ENCODE measurements at places on chromosomes 11 and 22. TPM values are rescaled to one million over a fixed set of nuclear protein-coding genes. Genes with fewer than 3 reads are reported as not detected.
A peak's percentile ranks its signal among the peaks of the same experiment; 100 is the strongest.

GRCh38 chr22:23570681-23571080, 9.4 kb downstream of the IGLL1 start:
- no peak for DNase-seq
- H3K4me3 ChIP-seq, result no peak overlapping the region
- no peak overlapping the region for H3K27ac ChIP-seq
- H3K36me3 ChIP-seq, result no peaks in the 10 kb centered on the region
- H3K4me1 ChIP-seq, result peaks cover 12% of the 10 kb centered on the region

Gene SLC22A8
- not detected for total RNA-seq

Gene SYCE3
- not detected for total RNA-seq

GRCh38 chr22:32473388-32473952, 1.1 kb upstream of the FBXO7 start:
- H3K27ac ChIP-seq, result no peak overlapping the region
- H3K36me3 ChIP-seq, result no peaks in the 10 kb centered on the region
- H3K4me3 ChIP-seq, result peak overlapping the region; percentile 77
- no peaks in the 10 kb centered on the region for H3K27me3 ChIP-seq

GRCh38 chr11:117092951-117093590, 5.2 kb downstream of the SIK3 start:
- no peaks in the 10 kb centered on the region for H3K27me3 ChIP-seq
- H3K4me3 ChIP-seq, result no peak overlapping the region
- H3K36me3 ChIP-seq, result no peaks in the 10 kb centered on the region
- no peak for DNase-seq

Gene LIF
- total RNA-seq, result 2.0 TPM

DNA sequence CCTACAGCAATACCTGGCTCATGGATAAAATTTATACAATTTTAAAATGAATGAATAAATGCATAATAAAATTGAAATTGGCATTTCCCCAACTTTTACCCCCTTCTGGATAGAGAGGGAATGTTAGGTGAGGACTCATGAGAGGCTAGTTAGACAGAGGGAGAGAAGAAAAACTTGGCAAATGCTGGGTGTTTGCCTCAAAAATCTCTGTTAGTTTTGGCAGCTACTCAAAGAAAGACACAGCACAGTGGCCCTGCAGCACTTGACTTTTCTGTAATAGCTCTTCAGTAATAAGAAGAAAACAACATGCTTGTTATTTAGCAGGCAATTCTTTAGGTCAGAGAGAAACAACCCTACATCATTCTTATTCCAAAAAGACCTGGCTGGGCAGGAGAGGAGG, 20.7 kb upstream of the IZUMO1R start:
- H3K4me3 ChIP-seq, result no peak overlapping the region
- no peaks in the 10 kb centered on the region for H3K36me3 ChIP-seq
- DNase-seq, result no peak

DNA sequence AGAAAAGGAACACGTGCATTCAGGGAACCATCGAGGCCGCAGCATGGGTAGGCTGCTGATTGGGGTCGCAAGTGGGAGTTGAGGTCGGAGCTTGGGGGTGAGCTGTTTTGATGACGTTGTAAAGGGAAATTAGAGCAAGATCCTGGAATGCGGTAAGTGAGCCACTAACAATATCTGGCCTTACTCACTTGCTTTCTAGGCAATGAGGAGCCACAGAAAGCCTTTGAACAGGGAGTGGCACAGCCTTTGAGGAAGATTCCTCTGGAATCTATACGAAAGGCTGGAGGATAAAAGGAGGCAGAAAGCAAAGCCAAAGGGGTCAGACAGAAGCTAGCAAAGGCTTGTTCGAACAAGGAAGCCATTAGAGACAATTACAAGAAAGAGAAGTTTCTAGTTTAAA, 197.5 kb downstream of the LARGE1 start:
- H3K36me3 ChIP-seq, result no peaks in the 10 kb centered on the region
- no peaks in the 10 kb centered on the region for H3K4me1 ChIP-seq
- no peak for DNase-seq
- H3K27ac ChIP-seq, result no peak overlapping the region
- no peaks in the 10 kb centered on the region for H3K27me3 ChIP-seq

Gene RFPL2
- total RNA-seq, result not detected

- H3K36me3 ChIP-seq, result no peaks in the 10 kb centered on the region
- no peak for DNase-seq
- no peak overlapping the region for H3K4me3 ChIP-seq
- peaks cover 41% of the 10 kb centered on the region for H3K27me3 ChIP-seq
Measured at GRCh38 chr22:26172389-26172990, 3.2 kb downstream of the SEZ6L start.

Gene MYO18B
- 0.58 TPM for total RNA-seq

DNA sequence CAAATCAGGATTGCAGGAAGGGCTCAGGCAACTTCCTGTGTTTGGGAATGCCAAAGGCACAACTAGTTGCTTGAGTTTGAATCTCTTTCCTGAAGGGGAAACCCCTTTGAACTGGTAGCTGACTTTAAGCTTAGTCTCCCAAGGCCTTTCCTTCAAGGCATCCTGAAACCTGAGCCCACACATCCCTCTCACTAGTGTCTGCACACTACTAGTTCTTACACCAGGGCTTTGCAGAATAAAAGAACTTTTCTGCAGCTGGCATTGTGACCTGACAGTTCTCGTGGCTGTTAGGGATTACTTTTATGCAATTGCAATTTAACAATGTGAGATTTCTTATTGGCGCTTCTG, 95.4 kb downstream of the EXT2 start:
- H3K4me3 ChIP-seq, result no peak overlapping the region
- H3K4me1 ChIP-seq, result no peaks in the 10 kb centered on the region
- H3K27ac ChIP-seq, result no peak overlapping the region
- no peak for DNase-seq
- H3K36me3 ChIP-seq, result peaks cover 6% of the 10 kb centered on the region
- no peaks in the 10 kb centered on the region for H3K27me3 ChIP-seq

DNA sequence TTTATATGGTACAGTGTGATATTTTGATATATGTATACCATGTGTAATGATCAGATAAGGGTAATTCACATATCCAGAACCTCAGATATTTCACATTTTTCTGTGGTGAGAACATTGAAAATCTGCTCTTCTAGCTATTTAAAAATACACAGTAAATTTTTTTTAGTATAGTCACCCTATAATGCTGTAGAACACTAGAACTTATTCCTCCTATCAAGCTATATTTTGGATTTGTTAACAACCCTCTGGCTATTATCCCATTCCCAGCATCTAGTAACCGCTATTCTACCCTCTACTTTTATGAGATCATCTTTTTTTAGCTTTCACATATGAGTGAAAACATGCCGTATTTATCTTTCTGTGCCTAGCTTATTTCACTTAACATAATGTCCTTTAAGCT, 65.5 kb upstream of the SYT9 start:
- H3K27ac ChIP-seq, result no peak overlapping the region
- no peak for DNase-seq
- H3K4me3 ChIP-seq, result no peak overlapping the region
- H3K36me3 ChIP-seq, result no peaks in the 10 kb centered on the region
- no peaks in the 10 kb centered on the region for H3K4me1 ChIP-seq
- H3K27me3 ChIP-seq, result no peaks in the 10 kb centered on the region

DNA sequence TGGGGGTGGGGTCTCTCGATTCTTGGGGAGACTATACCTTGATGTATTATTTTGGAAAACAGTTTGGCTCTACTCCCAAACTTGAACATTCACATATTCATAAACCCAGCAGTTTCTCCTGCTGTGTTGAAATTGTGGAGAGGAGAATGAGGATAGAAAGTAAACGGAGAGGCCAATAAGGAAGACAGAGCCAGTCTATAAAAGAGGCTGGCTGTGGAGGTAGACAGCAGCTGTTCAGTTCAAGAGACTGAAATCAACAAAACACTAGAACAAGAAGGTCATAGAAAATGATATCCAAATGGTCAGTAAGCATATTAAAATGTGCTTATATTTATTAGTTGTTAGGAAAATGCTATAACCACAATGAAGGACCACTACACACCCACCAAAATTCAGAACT, 1.9 kb upstream of the MOGAT2 start:
- no peak overlapping the region for H3K4me3 ChIP-seq
- no peaks in the 10 kb centered on the region for H3K27me3 ChIP-seq
- no peaks in the 10 kb centered on the region for H3K36me3 ChIP-seq
- peaks cover 24% of the 10 kb centered on the region for H3K4me1 ChIP-seq

GRCh38 chr11:121800731-121801393, 315.2 kb downstream of the BLID start:
- no peak overlapping the region for H3K4me3 ChIP-seq
- no peak overlapping the region for H3K27ac ChIP-seq
- H3K4me1 ChIP-seq, result peaks cover 10% of the 10 kb centered on the region
- H3K27me3 ChIP-seq, result no peaks in the 10 kb centered on the region

Gene PMM1
- 58.5 TPM for total RNA-seq

Gene ARHGEF17
- total RNA-seq, result 29.9 TPM

DNA sequence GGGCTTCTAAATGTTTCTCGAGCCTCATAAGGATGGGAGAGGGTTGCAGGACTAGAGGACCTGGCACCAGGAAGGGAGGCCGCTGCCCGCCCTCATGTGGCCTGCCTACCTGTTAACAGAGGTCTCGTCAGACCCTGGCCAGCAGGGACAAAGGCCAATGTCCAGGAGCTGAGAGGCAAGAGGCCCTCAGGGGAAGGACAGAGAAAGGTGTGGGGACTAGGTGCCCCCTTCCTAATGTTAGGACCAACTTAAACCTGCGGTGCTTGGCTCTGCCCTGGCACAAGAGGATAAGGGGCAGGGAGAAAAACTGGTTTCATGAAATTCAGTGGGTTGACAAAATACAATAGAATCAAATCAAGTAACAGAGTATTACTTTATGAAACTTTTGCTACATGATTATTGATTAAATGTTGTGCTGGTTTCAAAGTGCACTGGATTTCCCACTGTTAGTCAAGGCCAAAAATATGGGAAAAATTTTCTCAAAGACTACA, 20.0 kb upstream of the SYT12 start:
- H3K27me3 ChIP-seq, result no peaks in the 10 kb centered on the region
- H3K27ac ChIP-seq, result no peak overlapping the region
- DNase-seq, result no peak
- no peak overlapping the region for H3K4me3 ChIP-seq
- no peaks in the 10 kb centered on the region for H3K36me3 ChIP-seq

- no peaks in the 10 kb centered on the region for H3K27me3 ChIP-seq
- no peaks in the 10 kb centered on the region for H3K36me3 ChIP-seq
- no peaks in the 10 kb centered on the region for H3K4me1 ChIP-seq
- no peak overlapping the region for H3K4me3 ChIP-seq
Measured at GRCh38 chr11:132187814-132188213, 817.4 kb downstream of the NTM start.

Gene GLYAT
- not detected for total RNA-seq

GRCh38 chr11:84673753-84674152, 953.4 kb downstream of the DLG2 start:
- H3K4me1 ChIP-seq, result peaks cover 8% of the 10 kb centered on the region
- no peaks in the 10 kb centered on the region for H3K27me3 ChIP-seq
- no peak overlapping the region for H3K4me3 ChIP-seq
- no peaks in the 10 kb centered on the region for H3K36me3 ChIP-seq
- DNase-seq, result peak; percentile 25

Gene APOA1
- total RNA-seq, result not detected

DNA sequence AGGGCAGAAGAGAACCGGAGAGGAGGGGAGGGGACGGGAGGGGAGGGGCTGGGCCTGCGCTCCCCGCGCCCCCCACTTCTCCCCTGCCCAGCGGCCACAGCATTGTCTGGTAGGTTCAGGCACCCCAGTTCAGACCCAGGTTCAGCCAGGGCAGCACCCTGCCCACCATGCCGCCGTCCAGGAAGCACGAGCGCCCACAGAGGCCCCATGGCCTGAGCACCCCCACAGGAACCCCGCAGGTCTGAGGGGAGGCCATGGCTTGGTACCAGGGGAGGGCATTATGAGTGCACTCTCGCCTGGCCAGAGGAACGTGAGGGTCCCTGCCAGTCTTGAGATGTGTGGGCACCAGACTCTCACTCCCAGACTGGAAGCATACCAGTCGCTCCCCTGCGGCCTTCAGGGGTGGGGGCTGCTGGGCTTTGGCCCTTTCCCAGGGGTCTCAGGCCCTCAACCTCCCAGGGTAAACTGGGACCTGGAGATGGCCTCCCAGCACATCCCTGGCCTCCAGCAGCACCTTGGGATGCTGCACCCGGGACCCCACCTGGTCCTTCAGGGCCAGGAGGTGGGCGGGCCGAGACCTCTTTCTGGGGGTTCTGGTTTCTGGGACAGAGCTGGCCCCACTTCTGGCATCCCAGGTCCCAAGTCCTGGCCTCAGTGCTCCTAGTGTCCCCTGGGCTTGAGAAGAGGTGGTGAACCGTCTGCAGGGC, 597 bp upstream of the PLXNB2 start:
- no peaks in the 10 kb centered on the region for H3K27me3 ChIP-seq
- no peak for DNase-seq
- peaks cover 40% of the 10 kb centered on the region for H3K4me1 ChIP-seq
- H3K36me3 ChIP-seq, result peaks cover 5% of the 10 kb centered on the region

Gene RBMXL2
- not detected for total RNA-seq

DNA sequence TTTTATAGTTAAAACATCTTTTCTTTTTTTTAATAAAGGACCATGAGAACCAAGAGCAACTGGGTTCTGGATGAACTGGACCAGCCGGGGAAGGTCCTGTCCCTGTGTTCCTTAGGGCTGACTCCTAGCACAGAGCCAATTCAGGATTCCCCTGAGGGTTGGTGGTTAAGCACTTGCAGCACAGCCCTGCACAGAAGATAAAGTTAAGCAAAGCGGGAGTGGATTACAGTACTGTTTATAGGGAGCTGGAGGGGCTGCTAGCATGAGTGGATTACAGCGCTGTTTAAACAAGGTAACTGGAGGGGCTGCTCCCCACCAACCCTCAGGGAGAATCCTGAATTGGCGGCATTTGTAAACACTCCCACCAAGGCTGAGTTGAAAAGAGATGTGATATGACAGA, 90.6 kb downstream of the CELSR1 start:
- no peak overlapping the region for H3K4me3 ChIP-seq
- H3K27ac ChIP-seq, result peak overlapping the region; percentile 16
- peaks cover 30% of the 10 kb centered on the region for H3K4me1 ChIP-seq
- DNase-seq, result no peak
- H3K27me3 ChIP-seq, result no peaks in the 10 kb centered on the region
- H3K36me3 ChIP-seq, result no peaks in the 10 kb centered on the region

Gene LRRC4C
- total RNA-seq, result not detected

GRCh38 chr22:40070701-40071100, 75.9 kb downstream of the FAM83F start:
- H3K4me3 ChIP-seq, result no peak overlapping the region
- no peaks in the 10 kb centered on the region for H3K36me3 ChIP-seq
- no peak for DNase-seq
- H3K4me1 ChIP-seq, result peaks cover 22% of the 10 kb centered on the region
